Endodermal cell (in vitro differentiated cells): ENCODE measurements at places on chromosomes 1 and 21. TPM values are rescaled to one million over a fixed set of nuclear protein-coding genes. Genes with fewer than 3 reads are reported as not detected.
A peak's percentile ranks its signal among the peaks of the same experiment; 100 is the strongest.

The LCE2B gene
- total RNA-seq: not detected in 3 replicates

The LRRC52 gene
- total RNA-seq: not detected in 3 replicates

The CFHR3 gene
- 0.70 and 1.0 TPM in 2 replicates for total RNA-seq

The OPRD1 gene
- 0.55 and 0.56 TPM in 2 replicates for total RNA-seq

DNA sequence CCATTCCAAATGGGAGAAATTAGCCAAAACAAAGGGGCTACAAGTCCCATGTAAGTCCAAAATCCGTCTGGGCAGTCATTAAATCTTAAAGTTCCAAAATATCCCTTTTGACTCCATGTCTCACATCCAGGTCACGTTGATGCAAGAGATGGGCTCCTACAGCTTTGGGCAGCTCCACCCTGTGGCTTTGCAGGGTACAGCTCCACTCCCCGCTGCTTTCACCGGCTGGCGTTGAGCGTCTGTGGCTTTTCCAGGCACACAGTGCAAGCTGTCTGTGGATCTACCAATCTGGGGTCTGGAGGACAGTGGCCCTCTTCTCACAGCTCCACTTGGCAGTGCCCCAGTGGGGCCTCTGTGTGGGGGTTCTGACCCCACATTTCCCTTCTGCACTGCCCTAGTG is 130.2 kb downstream of the TPR start:
- H3K36me3 ChIP-seq: no peaks in the 10 kb centered on the region
- no peak overlapping the region for H3K27ac ChIP-seq
- H3K4me1 ChIP-seq: no peaks in the 10 kb centered on the region
- H3K27me3 ChIP-seq: no peaks in the 10 kb centered on the region
- peak; percentile 84 for DNase-seq

GRCh38 chr21:17658931-17659330 is 46.2 kb upstream of the BTG3 start:
- H3K4me3 ChIP-seq: no peak overlapping the region
- no peaks in the 10 kb centered on the region for H3K4me1 ChIP-seq
- no peak overlapping the region for H3K27ac ChIP-seq
